B cell (primary cell): ENCODE measurements at places on chromosomes 7 and 10.

DNA sequence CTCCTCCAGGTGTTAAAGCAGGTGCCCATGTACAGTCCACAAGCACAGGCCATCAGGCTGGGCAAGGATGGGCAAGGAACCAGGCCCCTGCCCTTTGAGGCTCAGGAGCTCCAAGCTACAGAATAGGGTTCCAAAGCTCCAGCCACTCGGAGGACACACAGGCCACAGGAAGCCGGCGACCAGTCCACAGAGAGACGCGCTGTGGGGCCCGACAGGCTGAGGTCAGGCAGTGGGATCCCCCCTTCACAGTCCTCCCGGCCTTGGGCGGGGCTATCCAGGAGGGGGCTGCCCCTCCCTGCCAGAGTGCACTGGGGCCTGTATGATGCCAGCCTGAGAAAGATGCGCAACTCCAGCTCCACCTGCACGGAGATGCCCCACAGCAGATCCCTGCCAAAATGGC lies 34.0 kb downstream of the MAD1L1 start:
- DNase-seq = no peak

DNA sequence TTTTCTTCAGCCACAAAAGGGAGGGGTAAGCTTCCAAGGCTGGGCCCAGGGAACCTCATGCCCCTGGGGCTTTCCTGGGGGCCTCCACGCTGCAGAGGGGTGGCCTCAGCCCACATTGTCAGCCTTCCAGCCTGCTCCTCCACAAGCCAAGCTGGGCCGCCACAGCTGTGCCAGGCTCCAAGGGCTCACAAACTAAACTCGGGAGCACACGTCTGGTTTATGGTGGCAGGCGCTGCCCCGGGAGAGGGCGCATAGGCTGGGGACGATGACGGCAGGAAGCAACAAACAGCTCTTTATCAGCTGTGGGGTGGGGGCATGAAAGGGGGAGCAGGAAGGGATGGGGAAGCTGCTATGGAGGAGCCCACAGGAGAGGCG lies 6.3 kb upstream of the CDH23 start:
- no peak for DNase-seq

DNA sequence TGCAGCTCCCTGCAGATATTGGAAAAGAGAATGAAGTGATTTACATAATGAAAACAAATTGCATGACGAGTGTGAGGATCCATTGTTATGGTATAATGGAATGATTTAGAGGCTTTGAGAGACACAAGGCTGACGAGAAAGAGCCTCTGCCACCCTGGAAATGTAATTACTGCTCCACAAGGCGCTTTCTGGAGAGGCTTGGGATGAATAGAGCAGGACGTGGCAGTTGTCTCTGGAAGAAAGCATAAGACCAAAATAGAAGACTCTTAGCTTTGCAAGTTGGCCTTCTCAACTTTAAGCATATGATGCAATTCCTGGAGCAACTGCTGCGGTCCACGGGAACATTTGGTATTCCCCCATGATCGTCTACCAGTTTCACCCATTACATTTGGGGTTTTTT lies 181.9 kb upstream of the TCF7L2 start:
- DNase-seq = no peak

GRCh38 chr10:49662169-49662830 lies 17.2 kb upstream of the C10orf53 start:
- no peak for DNase-seq

DNA sequence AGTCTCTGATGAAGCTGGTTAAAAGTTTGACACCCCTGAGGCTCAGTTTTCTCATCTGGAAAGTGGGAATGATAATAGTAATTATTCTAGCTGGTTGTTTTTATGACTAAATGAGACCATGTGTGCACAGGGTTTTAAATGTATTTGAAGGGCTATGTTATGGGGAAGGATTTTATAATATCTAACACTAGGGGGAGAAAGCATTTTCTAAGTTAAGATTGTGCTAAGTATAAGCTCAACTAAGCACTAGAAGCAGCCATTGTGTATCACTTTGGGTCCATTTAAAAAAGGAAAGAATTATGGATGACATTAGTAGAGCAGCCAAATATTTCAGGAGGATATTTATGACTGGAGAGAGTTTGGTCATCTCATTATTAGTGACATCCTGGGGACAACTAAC lies 49.5 kb upstream of the CREB5 start:
- no peak for DNase-seq

DNA sequence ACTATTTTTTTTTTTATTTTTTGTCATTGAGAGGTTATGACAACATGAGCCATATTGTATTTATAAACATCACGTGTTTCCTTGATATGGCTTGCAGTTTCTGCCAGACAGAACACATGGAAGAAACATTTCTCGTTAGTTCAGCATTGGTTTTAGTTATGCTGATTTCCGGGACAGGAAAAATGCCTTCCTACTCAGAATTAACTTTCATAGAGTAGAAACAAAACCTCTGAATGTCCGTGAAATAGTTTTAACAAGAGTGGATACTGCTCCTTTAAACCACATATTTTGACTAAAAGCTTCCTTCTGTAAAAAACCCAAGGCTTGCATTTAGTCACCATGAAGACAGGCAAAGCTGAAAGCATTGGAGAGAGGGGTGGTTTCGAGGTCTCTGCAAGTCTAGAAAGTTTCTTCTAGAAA lies 240.4 kb downstream of the KIAA1217 start:
- DNase-seq = no peak

- DNase-seq = peak; percentile 84
Observed at GRCh38 chr10:71748671-71749191, 24.6 kb downstream of the VSIR start.

DNA sequence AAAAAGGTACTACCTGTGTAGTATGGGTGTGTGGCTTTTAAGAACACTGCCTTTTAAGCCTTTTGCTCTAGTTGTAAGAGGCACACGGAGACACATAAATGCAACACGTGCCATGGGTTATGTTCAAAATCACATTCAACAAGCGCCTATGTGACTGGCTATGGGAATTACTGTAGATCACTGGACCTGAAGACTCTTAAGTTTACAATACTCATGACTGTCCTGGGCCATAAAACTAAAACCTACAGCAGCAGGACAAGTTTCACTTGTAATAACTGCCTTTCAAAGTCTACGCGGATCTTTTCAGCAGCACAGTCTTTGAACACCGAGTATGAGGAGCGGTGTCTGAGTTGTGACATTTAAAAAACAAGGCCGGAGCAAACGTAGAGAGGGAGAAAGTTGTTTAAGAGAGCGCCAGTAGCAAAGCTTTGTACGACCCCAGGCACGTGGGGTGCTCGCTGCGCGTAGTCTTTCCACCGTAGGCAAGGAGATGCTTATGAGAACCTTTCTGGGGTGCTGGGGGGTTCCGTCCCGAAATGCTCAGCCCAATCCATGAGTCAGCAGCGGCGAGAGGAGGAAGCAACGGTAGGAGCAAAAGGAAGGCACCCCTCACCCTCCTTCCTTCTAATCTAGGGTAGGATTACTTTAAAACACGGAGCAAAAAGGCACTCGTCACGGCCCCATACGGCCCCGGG lies 662 bp downstream of the DNAJC2 start:
- no peak for DNase-seq

- peak; percentile 67 for DNase-seq
Observed at GRCh38 chr10:84205049-84205852, 10.9 kb downstream of the CDHR1 start.

- DNase-seq = no peak
Observed at GRCh38 chr7:78326189-78326588, 527.6 kb downstream of the PHTF2 start.

GRCh38 chr10:83820033-83820432 lies 319.3 kb upstream of the GHITM start:
- DNase-seq = no peak

DNA sequence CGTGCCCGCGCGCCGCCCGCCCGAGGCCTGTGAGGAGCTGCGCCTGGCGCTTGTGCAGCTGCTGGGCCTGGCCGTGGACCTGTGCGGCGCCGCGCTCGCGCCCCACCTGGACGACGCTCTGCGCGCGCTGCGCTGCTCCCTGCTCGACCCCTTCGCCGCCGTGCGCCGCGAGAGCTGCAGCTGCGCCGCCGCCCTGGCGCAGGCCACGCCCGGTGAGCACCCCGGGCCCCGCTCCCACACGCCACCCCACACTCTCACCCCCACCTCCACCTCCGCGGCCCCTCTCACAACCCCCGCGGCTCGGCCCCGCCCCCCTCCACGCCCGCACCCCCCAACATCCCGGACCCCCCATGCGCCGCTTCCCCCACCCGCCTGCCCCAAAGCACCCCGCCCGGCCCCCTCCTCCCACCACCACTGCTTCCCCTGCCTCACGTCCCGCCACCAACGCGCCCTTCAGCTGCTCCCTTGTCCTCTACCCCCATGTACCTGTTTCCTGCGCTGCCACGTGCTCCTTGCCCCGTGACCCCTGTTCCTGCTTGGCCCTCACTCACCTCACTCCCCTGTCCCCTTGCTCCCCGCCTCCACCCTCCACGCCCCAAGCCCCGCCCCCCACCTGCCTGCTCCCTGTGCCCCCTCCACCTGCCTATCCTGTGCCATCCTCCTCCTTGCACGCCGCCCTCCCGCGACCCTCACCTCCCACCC lies at the start of gene PRKAR1B:
TSS of gene PRKAR1B (minus strand) at position 178 of the 702 bp plus-strand sequence. CDS start 15,776 bp downstream, outside the sequence.
- peak; percentile 40 for DNase-seq

GRCh38 chr10:29874606-29875269 lies 184.6 kb downstream of the JCAD start:
- DNase-seq = no peak

DNA sequence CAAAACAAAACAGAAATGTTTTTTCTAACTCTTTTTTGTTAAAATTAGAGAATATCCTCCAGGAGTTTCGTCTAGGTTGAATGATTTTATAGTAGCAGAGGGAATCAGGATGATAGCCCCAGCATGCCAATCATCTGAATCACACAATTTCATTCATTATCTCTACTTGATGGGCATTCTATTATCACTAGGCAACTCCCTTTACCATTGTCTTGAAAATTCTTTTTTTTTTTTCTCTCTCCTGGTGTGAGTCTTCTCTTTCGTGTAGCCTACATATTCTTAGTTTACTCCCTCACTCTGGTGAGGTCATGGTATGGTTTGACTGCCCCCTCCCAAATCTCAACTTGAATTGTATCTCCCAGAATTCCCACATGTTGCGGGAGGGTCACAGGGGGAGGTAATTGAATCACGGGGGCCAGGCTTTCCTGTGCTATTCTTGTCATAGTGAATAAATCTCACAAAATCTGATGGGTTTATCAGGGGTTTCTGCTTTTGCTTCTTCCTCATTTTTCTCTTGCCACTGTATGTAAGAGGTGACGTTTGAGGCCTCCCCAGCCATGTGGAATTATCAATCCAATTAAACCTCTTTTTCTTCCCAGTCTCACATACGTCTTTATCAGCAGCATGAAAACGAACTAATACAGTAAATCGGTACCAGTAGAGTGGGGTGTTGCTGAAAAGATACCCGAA lies 105.0 kb downstream of the OTUD1 start:
- DNase-seq = no peak

GRCh38 chr7:38736138-38736537 lies 105.0 kb upstream of the AMPH start:
- DNase-seq = no peak

DNA sequence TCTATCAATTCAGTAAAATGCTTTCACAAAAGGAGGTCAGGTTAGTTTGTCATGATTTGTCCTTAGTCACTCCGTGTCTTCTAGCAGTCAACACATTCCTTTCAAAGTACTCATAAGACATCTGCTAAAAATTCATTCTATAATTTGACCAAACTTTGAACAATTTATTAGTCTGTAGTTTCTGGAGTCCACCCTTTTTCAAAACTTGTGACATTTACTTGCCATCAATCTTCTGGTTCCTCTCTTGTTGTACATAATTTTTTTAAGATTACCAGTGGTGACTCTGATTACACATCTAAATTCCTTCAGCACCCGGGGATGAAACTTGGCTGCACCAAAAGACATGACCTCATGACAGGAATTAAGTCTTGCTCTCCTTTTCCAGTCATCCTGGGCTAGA lies 130.1 kb downstream of the NEBL start:
- no peak for DNase-seq

DNA sequence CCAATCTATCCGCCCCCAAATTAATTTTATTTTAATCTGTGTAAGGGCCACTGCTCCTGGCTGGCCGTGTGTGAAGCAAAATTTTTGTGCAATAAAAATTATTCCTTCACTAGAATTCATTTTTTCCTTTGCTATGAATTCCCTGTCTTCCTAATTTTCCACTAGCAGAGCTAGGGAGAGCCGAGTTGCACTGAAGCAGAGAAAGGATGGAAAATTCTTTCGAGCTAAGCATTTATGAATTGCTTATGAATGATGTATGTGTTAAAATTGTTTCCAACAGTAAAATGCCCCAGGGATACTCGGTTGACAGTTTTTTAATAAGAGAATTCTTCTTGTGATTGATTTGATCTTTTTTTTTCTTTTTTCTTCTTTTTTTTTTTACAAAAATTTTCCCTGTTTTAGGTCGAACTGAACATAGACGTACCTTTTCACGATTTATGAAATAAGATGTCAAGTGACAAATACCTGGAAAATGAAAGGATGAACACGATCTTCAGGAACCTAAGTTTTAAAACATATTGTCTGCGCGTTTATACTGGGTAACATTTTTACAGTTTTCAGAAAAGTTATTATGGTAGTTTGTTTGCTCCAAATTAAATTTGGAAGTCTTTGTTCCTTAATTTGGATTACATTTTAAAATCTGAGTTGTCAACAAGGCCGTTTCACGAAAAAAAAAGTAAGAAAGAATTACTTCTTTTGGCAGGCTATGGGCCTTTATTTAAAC lies 288.8 kb upstream of the NFE2L3 start:
- DNase-seq = peak; percentile 21

GRCh38 chr10:75395932-75396630 lies 5.5 kb downstream of the ZNF503 start:
- DNase-seq = peak; percentile 5

DNA sequence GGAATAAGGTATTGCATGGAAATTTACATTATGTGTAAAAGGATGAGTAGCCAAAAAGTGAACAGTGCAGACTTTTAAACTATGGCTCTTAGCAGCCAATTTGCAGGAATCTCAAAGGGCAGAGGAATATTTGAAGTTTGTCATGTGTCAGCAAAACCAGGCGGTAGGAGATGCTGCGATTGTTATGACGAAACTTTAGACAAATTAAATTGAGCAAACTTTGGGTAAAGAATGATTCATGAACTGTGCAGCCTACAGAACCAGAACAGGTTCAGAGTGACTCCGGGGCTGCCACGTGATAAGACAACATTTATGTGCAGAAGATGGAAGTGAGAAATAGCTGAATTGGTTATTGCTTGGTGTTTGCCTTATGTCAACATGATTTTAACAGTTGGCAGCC lies 39.2 kb upstream of the CCDC6 start:
- no peak for DNase-seq

DNA sequence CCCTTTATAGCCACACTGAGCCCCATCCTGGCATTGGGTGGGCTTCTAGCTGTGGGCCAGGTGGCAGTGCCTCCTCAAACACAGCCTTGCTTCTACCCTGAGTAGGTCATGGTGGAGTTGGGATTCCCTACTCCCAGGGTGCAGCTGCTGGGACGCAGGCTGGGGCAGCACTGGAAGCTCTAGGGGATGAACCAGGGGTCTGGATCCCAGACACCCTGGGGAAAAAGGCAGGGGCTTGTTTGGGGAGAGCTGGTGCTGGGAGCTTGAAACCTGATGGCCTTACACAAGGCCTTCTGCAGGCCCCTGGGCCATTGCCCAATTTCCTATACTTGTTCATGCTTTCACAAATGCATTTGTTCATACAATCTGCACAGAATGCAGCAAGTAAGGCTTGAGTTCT lies 103.7 kb upstream of the CTBP2 start:
- no peak for DNase-seq
